ENCODE measurements at places on chromosomes 5 and 9. TPM values are rescaled to one million over a fixed set of nuclear protein-coding genes. Genes with fewer than 3 reads are reported as not detected.

- DNase-seq, result no peak
These were observed 99.3 kb downstream of the AMBP start for GRCh38 chr9:113978725-113979342.

DNA sequence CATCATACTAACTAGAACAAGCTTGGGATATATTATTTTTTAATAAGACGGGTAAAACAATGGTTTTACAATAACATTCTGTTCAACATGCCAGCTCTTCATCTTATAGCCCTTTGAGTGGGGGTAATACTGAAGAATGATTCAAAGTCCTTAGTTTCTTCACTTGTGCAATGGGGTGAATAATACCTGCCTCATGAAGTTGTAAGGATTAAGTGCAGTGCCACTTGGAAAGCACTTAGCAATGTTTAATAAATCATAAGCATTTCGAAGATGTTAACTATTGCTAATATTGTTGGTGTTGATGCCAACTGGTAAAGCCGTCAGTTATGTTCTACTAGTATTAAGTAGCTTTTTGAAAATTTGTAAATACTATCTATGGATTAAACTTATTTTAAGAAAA, 38.0 kb downstream of the TNPO1 start:
- DNase-seq, result no peak

CER1 gene
- total RNA-seq, result not detected

DNA sequence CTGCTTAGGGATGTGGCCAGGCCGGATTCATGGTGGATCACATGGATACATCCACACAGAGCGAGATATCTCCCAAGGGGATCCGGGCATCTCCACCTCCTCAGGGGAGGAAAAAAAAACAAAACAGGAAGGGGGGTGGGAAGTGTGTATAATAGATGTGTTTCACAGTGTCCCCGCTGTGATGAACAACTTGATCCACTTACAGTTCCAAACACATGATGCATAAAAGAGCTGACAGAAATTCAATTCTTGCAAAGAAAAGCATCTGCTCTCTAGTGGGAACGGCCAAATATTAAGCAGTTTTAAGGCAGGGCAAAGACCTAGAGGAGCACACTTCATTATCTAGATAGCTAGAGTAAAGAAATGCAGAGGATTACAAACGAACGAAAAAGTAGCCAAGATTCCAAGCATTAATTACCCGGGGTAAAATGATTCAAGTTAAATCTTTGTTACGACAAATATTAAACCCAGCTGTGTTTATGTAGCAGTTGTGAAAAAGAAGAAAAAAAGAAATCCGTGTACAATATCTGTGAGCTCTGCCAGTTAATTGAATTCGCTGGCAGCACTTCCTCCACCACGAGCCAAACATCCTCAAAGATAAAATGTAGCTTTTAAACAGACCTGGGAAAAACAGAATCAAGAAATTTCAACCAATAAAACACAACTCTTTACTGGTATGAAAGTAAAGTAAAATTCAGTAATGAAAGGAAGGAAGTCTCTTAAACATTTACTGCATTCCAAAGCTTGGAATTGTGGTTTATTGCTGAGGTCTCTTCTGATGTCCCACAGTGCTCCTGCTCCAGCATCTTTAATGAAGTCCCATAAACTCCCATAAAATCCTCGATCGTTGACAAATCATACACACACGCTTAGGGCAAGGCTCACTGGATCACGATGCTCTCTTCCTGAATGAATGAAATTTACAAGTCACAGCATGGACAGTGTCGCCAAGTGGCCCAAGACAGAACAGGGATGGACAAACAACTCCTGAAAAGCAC, 213.0 kb downstream of the CRB2 start:
- DNase-seq, result no peak

- no peak for DNase-seq
These were observed 160.6 kb upstream of the SHB start for GRCh38 chr9:38229504-38230155.

DNA sequence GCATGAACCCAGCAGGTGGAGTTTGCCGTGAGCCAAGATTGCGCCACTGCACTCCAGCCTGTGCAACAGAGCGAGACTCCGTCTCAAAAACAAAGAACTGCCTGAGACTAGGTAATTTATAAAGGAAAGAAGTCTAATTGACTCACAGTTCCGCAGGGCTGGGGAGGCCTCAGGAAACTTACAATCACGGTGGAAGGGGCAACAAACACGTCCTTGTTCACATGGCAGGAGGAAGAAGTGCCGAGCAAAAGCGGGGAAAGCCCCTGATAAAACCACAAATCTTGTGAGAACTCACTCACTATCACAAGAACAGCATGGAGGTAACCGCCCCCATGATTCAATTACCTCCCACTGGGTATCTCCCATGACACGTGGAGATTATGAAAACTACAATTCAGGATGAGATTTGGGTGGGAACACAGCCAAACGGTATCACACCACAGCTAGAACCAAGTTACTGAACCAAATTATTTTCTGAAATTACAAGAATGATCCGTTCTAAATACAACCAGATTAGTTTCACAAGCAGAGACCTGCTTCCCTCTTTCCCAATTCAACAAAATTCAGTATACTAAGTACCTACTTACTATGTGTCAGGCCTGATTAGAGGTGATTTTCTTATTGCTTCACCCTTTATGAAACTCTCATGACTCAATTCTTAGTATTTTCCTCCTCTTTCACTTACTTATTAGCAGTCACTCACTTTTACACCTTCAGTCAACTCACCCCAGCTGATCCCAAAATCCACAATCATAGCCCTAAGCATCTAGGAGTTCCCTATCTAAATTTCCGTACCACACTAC, 8.4 kb downstream of the UBTD2 start:
- no peak for DNase-seq

LECT2 gene
- total RNA-seq, result not detected

DNA sequence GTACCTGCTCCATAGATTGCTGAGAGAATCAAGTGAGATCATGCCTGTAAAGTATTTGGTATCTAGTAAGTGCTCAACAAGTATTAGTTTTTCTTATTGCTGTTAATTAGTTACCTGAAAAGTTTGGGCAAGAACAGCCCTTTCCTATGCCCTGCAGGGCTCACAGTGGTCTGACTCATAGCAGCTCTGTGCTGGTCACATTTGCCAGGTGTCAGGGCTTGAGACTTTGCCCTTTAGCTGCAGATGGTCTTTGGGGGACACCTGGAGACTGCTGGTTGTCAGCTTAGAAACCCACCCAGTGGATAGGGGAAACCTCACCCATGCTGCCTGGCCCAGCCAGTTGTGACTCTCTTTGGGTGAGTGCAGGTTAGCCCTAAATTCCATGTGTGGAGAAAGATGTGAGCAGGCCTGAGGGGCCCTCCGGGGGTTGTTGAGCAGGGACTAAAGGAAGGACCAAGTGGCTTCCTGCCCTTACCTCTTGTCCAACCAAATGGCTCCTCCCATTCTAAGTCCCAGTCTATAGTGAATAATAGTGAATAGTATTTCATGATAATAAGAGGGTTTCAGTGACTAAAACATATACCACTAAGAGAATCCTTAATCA, 9.0 kb downstream of the COL27A1 start:
- no peak for DNase-seq

POC5 gene
- 31.2 TPM for total RNA-seq

GRCh38 chr9:16180091-16180490, 627.2 kb downstream of the CCDC171 start:
- no peak for DNase-seq

CCNJL gene
- 10.3 TPM for total RNA-seq

DNA sequence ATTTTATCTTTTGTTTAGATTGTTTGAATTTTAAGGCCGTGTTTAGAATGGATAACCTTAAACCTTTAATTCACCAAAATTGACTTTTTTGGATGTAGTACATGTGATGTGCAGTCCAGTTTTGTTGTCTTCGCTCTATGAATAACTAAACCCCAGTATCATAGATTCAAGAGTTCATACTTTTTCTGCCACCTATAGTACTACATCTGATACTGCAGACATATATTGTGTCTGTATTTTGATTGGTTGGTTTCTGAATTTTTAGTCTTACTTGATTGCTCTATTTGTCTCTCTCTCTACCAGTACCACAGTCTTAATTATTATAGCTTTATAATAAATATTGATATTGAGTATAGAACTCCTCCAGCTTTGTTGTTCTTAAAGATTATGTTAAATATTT, 58.1 kb downstream of the PPIP5K2 start:
- no peak for DNase-seq

- no peak for DNase-seq
These were observed 92.3 kb upstream of the SEMA6A start for GRCh38 chr5:116666901-116667300.

- DNase-seq, result peak; percentile 89
These were observed 6.5 kb downstream of the GLIS3 start for GRCh38 chr9:4293293-4293941.

DNA sequence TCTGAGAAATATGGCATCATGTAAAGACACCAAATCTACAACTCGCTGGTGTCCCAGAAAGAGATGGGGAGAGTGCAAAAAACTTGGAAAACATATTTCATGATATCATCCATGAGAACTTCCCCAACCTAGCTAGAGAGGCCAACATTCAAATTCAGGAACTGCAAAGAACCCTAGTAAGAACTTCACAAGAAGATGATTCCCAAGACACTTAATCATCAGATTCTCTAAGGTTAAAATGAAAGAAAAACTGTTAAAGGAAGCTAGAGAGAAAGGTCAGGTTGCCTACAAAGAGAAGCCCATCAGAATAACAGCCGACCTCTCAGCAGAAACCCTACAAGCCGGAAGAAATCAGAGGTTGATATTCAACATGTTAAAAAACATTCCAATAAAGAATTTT, 95.5 kb upstream of the PRLR start:
- DNase-seq, result no peak

DNA sequence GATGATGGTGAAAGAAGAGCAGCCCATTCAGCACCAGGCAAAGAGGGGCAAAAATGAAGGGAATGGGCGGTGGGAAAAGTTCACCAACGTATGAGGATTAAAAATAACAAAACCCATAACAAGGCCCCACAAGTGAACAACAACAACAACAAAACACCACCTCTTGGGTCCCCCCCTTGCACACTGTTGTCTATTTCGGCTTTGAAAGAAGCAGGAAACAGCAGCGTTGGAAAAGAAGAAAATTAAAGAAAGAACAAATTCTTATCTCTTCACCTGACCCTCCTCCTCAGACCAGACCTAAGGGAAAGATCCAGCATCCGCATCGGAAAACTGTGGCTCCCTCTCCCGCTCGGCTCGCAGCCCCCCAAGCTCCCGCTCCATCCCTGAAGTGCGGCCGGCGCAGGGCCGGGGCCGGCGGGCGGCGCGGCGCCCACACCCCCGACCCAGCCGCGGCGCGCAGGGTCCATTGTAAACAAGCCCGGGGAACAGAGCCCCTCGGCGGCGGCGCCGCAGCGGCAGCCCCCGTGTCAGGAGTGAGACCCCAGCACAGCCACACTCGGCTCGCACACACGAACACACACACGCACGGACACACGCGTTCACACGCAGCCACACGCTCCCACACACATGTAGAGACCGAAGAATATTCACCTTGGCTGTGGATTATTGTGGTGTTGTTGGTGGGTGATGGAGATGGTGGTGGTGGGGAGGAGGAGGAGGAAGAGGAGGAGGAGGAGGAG, 535 bp downstream of the RFX3 start:
- no peak for DNase-seq

GRCh38 chr5:116557669-116558271, 16.9 kb downstream of the SEMA6A start:
- peak; percentile 36 for DNase-seq

DNA sequence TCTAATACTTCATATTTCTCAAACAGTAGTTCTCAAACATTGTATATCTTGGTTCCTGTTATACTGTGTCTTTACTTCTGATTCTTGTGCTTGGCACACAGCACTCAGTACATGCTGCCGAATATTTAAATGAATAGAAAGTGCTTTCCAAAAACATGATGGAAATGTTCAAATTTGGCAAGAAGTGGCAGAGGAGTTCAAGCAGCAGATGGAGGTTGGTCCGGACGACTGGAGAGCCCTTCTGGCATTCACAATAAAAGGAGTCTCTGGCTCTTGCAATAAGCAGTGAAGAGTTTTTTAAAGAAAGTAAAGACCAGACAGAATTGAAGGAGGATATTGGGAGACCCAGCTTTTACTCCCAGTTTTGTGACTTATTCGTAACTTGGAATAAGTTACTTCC, 36.3 kb downstream of the TSTD2 start:
- DNase-seq, result no peak

PCDHGA1 gene
- total RNA-seq, result 0.72 TPM

IFNA7 gene
- not detected for total RNA-seq

LCN15 gene
- not detected for total RNA-seq
